ENCODE measurements at places on chromosomes 2 and 18.

DNA sequence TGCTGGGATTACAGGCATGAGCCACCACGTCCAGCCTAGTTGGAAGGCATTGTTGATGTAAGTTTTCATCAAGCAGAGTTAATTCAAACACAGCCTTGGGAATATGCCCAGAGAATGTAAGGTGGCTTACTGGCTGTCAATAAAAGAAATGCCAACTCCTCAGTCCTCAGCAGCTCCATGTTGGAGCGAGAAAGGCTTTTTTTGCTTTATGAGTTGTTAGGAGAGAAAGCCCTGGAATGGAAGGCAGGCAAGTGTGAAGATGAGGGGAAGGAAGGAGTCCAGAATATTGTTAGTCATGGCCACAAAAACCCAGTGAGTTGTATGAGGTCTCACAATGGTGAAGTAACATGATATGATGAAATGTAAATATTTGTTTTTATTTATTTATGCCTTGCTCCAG is 57.1 kb downstream of the MAP4K4 start:
- no peak for ATAC-seq

DNA sequence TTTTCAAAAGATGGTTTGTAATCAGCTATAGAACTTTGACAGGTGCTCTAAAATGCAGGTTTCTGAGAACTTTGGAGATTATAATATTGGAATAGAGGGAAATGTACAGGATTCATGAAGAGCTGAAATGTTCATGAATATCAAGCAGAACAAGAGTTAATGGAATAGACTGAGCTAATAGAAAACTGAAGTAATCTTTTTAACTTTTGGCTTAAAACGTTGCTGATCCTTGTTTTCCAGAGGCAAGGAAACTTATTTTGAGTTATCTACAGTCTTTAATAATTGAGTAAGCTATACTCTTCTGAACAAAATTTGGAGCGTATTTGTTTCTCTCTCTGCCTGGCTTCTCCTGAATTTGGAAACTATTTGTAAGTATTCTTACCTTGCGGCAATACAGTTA is 10.8 kb upstream of the IL18RAP start:
- no peak for ATAC-seq

DNA sequence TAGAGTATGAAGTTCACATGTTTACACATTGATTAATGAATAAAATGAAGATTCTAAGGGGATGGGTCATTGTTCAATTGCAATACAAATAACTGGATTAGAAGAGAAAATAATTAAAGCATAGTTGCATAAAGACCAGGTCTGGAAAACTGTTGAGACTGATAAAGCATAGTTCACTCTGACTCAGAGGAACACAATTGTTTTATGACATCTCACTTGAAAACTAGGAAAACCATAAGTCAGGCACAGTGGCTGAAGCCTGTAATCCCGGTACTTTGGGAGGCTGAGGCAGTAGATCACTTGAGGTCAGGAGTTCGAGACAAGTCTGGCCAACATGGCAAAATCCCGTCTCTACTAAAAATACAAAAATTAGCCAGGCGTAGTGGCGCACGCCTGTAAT is 46.7 kb downstream of the PLA2R1 start:
- ATAC-seq = no peak

GRCh38 chr18:79786786-79787526 is 10.8 kb upstream of the KCNG2 start:
- ATAC-seq = no peak

DNA sequence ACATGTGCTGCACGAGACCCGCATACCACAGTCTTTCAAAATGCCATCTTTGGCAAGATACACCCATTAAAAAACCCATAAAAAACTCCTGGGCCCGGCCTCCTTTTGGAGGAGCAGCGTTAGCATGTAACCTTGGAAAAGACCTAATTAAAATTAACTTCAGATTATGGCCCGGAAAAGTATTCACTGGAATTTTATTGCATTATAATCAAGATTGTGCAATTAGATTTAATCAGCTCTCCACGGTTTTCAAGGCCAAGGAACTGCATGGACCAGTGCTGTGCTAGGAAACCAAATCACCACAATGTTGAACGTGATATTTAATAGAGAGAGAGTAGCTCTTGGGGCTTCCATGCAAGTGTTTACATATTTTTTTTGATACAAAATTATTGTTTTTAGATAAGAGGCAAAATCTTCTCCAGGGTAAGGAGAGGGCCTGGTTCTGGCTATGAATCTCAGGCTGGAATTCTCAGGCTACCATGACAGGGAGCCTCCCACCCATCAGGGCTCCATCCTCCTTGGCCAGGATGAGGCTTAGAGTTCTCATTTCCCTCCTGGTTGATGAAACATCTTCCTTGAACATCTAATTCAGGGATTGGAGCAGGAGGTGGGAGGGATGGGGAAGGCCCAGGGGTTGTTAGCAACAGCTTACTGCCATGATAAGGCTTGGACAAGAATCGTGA is 82.0 kb upstream of the TTC39C start:
- no peak for ATAC-seq

DNA sequence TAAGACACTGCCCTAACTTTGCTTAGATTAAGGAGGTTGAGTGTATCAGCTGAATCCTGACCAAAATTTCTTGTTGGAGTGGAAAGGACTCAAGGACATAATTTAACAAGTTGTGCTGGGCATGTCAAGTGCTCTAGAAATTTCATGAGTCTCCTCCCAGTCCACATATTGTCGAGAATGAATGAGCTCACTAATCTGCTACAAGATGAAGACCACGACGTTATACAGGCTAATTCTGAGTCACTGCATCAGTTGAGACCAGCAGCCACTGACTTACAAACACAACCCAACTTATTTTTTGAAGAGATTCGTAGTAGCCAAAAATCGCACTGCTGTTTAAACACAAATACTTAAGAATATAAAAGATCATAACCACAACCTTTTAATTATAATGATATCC is 28.7 kb upstream of the SLC8A1 start:
- ATAC-seq = no peak

DNA sequence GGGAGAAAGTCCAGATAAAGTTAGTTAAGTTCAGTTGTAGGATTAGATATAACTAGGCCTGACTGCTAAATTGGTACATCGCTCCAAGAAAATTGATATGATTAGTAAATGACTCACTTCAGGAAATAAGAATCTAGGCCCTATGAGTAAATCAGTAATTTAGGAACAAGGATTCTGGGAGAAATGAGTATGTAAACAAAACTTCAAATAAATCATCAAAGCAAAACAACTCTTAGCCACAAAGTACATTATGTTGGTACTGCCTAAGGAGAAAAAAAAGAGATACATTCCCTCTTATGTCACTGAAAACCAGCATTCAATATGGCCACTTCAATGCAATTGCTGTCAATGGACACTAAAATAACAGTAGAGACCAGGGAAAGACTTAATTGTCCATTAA is 529.1 kb downstream of the ZNF804A start:
- no peak for ATAC-seq

- no peak for ATAC-seq
These were observed 157.5 kb downstream of the TNS1 start for GRCh38 chr2:217845301-217845700.

- ATAC-seq = no peak
These were observed 21.2 kb upstream of the ASXL2 start for GRCh38 chr2:25899404-25899970.

- ATAC-seq = no peak
These were observed 15.0 kb upstream of the KLF7 start for GRCh38 chr2:207180741-207181140.

- ATAC-seq = no peak
These were observed 459.5 kb downstream of the ARHGAP15 start for GRCh38 chr2:143588746-143589145.

- peak; percentile 87 for ATAC-seq
These were observed 295.2 kb upstream of the LRP1B start for GRCh38 chr2:142426064-142426463.

DNA sequence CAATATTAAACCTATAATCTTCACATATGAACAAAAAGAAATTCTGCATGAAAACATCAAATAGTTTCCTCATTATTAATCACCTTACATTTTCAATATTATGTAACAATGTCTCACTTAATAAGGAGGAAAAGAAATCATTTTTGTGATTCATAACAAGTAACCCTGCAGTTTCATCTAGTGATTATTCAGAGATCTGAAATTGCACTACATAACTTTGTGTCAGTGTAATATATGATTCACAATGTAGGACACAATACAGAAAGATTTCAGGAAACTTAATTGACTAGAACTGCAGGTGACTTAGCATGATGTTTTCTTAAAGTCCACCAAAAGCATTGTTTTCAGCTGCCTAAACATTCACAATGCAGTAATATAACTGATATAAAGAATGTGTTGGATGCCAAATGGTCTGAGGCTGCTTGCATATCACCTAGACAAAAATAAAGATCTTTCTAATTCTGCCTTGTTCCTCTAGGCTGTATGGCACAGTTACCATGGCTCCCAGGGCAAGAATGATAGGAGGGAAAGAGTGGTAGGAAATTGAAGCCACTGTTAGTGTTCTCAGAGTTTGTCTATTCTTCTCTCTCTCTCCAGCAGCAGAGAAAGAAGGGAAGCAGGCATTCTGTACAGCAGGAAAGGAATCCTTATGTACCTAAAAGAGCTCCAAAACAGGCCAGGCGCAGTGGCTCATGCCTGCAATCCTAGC is 366.6 kb downstream of the FSIP2 start:
- ATAC-seq = peak; percentile 21

DNA sequence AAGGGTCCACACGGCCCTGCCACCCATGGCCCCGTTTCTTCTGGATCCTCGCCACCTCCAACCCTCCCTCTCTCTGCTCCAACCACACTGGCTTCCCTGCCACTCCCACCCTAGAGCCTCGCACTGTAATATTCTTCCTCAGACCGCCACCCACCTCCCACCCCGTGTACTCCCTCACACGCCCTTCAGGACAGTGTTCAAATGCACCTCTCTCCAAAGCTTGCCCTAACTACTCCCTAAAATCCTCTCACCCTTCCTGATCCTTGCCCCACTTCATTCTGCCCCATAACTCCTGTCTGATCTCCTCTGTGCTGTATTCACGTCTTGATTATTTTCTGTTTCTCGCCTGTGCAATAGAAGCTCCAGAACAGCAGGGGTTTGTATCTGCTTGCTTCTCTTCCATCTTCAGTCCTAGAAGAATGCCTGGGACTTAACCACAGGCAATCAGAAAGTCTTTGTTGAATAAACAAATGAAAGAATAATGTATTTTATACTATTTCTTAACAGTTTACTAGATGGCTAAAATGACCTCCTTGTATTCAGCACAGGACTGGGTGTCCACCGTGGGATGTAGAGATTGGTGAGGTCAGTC is 25.5 kb downstream of the EPB41L3 start:
- no peak for ATAC-seq

DNA sequence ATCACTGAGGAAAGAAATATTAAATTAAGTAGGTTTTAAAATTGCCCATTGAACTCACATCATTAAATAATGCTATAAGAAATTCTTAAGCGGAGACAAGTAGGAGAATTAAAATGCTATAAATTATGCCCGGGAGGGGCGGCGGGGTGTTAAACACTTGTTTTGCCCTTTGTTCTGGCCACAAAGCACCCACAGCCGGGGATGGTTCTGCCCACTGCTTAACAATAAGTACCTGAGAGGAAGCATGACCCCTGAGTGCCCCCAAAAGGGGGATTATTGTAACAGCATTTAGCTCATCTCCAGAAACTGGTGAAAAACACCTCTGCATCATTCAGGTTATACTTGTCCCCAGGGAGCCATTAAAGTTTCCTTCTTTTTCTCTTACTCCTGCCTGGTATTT is 332.7 kb upstream of the POU3F3 start:
- no peak for ATAC-seq

GRCh38 chr18:50460716-50461115 is 85.9 kb downstream of the SKA1 start:
- ATAC-seq = no peak

- no peak for ATAC-seq
These were observed 149.2 kb upstream of the GYPC start for GRCh38 chr2:126506786-126507185.

- no peak for ATAC-seq
These were observed 339.1 kb downstream of the SOX11 start for GRCh38 chr2:6031200-6031867.

- no peak for ATAC-seq
These were observed 108.4 kb upstream of the COPS8 start for GRCh38 chr2:236977063-236977851.

DNA sequence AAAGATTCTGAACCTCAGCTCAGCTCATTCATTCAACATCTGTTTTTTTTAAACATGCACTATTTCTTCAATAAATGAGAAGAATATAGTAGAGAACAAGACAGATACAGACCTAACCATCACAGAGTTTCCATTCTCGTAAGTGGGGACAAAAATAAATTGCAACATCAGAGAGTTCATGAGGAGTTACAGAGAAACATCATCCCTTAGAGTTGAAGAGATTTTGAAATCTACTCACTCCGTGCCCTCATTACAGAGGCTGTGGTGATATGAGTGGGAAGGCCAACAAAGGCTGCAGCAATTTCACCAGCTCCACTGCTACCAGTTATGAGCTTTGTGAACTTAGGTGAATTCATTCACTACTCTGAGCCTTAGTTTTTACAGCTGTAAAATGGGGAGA is 399.3 kb downstream of the BCL11A start:
- ATAC-seq = no peak

DNA sequence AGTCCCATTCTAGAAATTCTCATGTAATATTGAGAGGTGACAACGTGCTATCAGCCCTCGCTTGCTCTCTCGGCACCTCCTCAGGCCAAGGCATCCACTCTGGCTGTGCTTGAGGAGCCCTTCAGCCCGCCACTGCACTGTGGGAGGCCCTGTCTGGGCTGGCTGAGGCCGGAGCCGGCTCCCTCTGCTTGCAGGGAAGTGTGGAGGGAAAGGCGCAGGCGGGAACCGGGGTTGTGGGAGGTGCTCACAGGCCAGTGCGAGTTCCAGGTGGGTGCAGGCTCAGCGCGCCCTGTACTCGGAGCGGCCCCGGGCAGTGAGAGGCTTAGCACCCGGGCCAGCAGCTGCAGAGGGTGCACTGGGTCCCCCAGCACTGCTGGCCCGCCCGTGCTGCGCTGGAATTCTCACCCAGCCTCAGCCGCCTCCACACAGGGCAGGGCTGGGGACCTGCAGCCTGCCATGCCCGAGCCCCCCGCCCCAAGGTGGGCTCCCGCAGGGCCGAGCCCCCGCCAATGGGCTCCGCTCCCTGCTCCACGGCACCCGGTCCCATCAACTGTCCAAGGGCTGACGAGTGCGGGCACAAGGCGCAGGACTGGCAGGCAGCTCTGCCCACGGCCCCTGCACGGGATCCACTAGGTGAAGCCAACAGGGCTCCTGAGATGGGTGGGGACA is 1680.6 kb upstream of the LRRTM1 start:
- no peak for ATAC-seq

- no peak for ATAC-seq
These were observed 96.9 kb downstream of the PHLPP1 start for GRCh38 chr18:62812242-62812641.

DNA sequence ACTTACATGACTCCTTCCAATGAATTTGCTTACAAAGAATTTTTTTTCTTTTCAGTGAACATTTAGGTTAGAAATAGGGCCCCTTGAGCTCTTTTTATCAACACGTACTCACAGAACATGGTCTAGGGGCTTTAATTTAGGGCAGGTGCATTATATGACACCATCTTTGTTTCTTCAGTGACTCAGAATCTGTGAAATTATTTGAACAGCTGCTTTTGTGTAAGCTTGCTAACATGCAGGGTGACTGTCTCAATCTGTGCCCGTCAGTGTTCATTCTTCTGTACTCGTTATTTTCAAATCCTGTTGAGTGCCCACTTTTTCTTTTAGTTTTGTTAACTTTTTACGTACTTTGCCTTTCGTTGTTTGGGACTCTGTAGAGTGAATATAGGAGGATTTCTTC is 52.8 kb upstream of the CABYR start:
- ATAC-seq = no peak

GRCh38 chr2:60098996-60099395 is 454.5 kb downstream of the BCL11A start:
- ATAC-seq = no peak

GRCh38 chr2:235952714-235953113 is 215.5 kb downstream of the GBX2 start:
- ATAC-seq = no peak

GRCh38 chr2:228401065-228401912 is 219.8 kb upstream of the SPHKAP start:
- ATAC-seq = no peak
